ENCODE measurements at places on chromosomes 2 and 18. TPM values are rescaled to one million over a fixed set of nuclear protein-coding genes. Genes with fewer than 3 reads are reported as not detected.

The DES gene
- total RNA-seq = 1.2 TPM

The MRPS9 gene
- 31.8 TPM for total RNA-seq

The GPR75 gene
- total RNA-seq = 1.2 TPM

The PLCD4 gene
- total RNA-seq = 0.97 TPM

The DDX1 gene
- 128 TPM for total RNA-seq

The ADRA2B gene
- total RNA-seq = not detected

The CFAP53 gene
- total RNA-seq = 0.32 TPM

The PTPRM gene
- 37.2 TPM for total RNA-seq

The UBXN4 gene
- 67.9 TPM for total RNA-seq

The UGT1A1 gene
- not detected for total RNA-seq

The FAM228A gene
- not detected for total RNA-seq

The IL18RAP gene
- not detected for total RNA-seq

The RNF125 gene
- total RNA-seq = 0.30 TPM

The FOXI3 gene
- total RNA-seq = not detected

The KCNG2 gene
- total RNA-seq = not detected

The RAB6D gene
- under 0.01 TPM for total RNA-seq

Data from epithelial cell of umbilical artery (primary cell).